ENCODE measurements at places on chromosomes 4 and X. TPM values are rescaled to one million over a fixed set of nuclear protein-coding genes. Genes with fewer than 3 reads are reported as not detected.

DNA sequence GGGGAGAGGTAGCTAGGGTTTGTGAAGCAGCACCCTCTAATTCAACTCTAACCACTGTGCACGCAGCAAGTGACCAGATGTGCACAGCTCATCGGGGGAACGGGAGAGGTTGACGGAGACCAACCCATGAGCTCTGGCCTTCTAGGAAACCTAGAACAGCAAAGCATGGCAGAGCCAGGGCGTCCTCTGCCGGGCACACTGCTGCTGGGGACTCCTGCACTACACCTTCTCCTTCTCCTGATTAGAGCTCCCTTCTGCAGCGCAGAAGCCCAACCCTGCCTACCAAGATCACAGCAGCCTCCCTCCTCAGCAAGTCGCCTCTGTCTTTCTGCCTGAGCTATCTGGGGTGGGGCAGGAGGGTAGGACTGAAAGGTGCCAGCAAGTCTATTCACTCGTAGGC lies 252.3 kb upstream of the PSAPL1 start:
- DNase-seq, result no peak

DNA sequence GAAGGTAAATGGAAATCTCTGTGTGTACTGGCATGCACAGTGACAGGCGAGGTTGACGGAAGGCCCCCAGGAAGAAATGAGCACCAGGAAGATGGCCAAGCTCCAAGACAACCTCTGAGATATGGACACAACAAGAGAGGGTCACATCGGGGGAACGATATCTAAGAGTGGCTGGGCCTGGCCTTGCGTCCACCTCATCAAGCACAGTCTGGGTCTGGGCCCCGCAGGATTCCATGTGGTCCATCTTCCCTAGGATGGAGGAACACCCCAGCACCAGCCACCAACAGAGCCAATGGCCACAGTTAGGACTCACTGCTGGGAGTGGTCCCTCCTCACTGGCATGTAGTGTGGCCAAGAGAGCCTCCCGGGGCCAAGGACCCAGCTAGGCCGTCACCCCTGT lies 272.6 kb upstream of the AGTR2 start:
- DNase-seq, result no peak

DNA sequence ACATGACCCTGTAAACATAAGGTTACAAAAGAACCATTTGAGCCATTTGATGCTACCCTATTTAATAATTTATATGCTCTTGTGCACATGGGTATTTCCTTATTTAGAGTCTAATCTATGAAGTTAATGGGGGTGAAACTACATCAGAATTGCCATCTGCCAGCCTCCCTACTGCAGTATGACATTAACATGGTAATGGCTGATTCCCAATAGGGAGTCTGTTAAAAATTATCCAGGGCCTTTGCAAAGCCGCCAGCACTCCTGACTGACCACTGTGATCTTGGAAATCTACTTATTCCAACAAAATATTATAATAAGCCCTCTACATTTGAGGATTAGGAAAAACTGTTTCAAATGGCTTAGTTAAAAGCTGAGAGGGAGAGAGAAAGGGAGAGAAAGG lies 153.7 kb downstream of the CLCN4 start:
- DNase-seq, result no peak

DNA sequence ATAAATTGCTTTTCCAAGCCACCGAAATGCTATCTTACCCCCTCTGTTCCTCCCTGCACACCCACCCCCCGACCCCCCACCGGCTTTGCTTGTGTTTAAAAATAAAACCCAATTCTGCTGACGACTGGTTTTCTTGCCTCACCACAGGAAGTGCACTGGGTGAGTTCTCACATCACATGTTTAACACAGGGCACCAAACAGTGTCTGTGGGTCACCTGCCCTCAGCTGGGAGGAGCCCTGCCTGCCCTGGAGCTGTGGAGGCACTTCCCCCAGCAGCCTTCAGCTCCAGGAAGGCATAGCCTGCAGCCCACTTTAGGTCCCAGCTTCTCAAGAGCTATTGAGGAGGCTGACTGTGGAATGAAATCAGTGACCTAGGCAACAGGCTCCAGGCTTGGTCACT lies 8.8 kb downstream of the TMEM255A start:
- DNase-seq, result peak; percentile 54

- DNase-seq, result no peak
These were observed 2078.4 kb upstream of the TENM3 start for GRCh38 chr4:180164799-180165198.

- DNase-seq, result no peak
These were observed 54.5 kb upstream of the EXOC1L start for GRCh38 chr4:55765070-55765469.

DNA sequence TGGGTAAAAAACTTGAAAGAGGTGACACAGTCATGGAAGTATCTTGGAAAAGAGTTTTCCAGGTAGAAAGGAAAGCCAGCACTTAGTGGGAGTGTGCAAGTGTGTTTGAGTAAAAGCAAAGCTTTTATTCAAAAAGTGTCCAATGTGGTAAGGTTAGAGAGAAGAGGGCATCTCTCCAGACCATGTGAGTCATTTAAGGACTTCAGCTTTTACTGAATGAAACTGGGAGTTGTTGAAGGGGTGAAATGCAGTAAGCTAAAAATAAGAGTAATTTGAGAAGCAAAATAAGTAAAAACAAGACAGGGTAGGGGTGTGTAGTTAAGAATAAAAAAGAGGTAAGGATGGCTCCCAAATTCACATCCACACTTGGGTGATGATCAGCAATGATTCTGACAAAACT lies 238.9 kb downstream of the SLC7A11 start:
- no peak for DNase-seq

DNA sequence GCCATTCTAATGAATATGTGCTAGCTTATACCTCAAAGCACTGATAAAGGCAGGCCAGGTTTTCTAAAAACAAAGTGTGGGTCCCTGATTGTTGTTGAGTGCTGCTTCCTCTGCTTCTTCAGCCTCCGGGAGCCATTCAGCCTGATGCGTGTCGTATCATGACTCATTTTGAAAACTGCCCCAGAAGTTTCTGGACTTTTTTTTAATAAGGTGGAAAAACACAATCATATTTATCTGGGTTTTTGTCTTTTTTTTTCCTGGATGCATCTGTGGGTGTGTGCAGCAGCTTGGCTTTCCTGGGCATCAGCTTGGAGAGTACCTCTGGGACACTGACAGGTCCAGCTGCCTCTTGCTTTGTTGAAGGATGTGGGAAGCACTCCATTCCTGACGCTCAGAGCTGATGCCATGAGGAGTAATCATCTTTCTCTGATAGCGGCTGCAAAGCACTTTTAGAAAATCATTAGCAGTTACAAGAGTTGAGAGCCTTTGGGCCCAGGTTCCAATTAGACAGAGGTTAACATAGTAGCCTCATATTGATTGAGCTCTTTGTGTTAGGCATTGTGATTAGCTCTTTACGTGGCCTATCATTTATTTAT lies 66.9 kb downstream of the PARM1 start:
- DNase-seq, result no peak

GRCh38 chrX:71996826-71997225 lies 86.2 kb downstream of the NHSL2 start:
- DNase-seq, result no peak

- DNase-seq, result no peak
These were observed 233.1 kb upstream of the RPS6KA3 start for GRCh38 chrX:20499763-20500162.

GRCh38 chr4:33088713-33089112 lies 2368.5 kb downstream of the PCDH7 start:
- no peak for DNase-seq

DNA sequence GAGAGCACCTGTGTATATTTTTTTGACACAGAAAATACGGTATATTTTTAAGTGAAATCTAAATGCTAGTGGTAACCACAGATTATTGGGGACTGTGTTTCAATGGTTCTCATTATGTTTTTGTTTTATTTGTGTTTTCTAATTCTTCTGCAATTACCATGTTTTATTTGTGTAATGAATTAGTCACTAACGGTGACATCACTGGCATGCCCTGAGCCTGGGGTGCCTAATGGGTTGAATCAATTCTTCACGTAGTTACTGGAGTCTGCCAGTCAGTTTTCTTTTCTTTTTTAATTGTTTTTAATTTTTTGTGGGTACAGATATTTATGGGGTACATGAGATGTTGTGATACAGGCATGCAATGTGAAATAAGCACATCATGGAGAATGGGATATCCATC lies 168.8 kb downstream of the RELL1 start:
- no peak for DNase-seq

DNA sequence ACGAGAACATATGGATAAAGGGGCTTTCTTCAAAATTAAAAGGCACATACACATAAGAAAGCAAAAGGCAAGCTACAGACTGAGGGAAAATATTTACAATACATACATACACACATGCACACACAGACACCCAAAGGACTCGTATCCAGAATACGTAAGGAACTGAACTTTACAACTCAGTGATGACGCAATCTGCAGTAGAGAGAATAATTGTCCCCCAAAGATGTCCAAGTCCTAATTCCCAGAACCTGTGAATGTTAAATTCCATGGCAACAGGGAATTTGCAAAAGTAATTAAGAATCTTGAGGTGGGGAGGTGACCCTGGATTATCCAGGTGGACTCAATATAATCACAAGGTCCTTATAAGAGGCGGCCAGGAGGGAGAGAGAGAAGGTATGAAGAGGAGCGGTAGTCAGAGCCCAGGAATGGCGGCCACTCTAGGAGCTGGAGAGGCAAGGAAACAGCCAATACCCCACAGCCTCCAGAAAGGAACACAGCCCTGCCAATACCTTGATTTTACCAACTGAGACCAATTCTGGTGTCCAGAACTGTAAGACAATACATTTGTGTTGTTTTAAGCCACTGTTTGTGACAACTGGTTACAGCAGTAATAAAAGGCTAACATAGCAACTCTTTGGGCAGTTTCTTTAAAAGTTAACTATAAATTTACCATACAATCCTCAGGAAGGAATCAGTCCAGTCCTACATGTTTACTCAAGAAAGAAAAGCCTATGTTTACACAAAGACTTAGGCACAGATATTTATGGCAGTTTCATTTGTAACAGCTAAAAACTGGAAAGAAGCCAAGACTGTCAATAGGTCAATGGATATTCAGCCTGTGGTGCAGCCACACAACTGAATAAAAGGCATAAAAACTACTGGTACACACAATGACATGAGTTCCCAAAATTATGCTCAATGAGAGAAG lies 27.3 kb upstream of the STS start:
- no peak for DNase-seq

- DNase-seq, result no peak
These were observed 28.9 kb upstream of the RPS6KA6 start for GRCh38 chrX:84216881-84217280.

- no peak for DNase-seq
These were observed 688.6 kb downstream of the SH3BGRL start for GRCh38 chrX:81890521-81890920.

DNA sequence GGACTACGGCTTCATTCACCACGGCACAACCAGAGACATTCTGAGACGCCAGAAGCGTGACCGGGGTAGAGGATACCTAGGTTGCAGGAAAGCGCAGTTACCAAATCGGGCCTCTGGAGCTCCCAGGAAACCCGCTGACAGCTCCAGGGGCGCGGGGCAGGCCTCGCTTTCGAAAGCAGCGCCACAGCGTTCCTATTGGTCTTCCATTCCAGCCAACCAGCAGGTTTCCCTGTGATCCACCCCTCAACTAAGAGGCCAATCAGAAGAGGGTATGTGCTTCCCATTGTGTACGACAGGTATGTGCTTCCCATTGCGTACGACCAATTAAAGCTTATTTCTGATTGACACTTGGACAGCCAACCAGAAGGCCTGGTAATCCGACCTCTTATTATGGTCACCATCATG lies 14.9 kb downstream of the SNX12 start:
- peak; percentile 22 for DNase-seq

- no peak for DNase-seq
These were observed 15.3 kb upstream of the PDGFRA start for GRCh38 chr4:54213761-54214160.

DNA sequence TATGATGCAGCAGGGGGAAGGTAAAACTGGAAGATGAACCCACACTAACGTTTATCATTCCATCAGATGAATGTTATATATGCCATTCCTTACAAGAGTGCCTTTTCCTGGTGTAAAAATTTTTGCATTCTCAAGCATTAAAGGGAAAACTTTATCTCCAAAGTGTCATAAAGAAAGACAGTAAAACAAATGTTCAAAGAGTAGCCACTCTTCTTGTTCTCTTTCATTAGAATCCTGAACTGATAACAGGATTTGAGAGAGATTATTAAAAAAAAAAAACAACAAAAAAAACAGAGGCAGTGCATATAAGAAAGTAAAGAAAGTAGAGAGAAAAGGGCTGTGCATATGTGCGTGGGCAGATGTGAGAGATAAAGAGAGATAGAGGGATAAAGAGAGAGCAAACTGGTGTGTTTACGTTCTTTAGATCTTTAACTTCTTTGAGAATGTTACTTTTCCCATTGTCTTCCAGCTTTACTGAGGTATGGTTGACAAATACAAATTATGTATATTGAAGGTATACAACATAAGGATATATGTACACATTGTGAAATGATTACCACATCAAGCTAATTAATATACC lies 275.4 kb downstream of the HS3ST1 start:
- DNase-seq, result no peak

- no peak for DNase-seq
These were observed 14.6 kb upstream of the CLTRN start for GRCh38 chrX:15679246-15679645.

- DNase-seq, result no peak
These were observed 39.4 kb upstream of the PPARGC1A start for GRCh38 chr4:23929248-23929647.

- DNase-seq, result no peak
These were observed 93.0 kb downstream of the TSPAN7 start for GRCh38 chrX:38654302-38654701.

DNA sequence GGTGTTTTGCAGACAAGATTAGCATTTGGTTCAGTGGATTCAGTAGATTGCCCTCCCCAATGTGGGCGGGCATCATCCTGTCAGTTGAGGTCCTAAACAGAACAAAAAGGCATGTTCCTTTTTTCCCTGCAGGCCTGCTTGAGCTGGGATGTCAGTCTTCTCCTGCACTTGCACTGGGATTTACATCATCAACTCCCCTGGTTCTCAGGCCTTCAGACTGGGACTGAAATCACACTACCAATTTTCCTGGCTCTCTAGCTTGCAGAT lies 278.9 kb upstream of the FTHL17 start:
- no peak for DNase-seq

Gene PCDH10
- total RNA-seq, result not detected

Gene HSFX3
- not detected for total RNA-seq

Gene IQCM
- total RNA-seq, result not detected

Gene TMEM150C
- total RNA-seq, result not detected

Gene INTU
- not detected for total RNA-seq

Gene OR13H1
- not detected for total RNA-seq

Gene MBNL3
- total RNA-seq, result 33.7 TPM

Measured in activated CD4-positive, alpha-beta T cell treated with anti-CD3 and anti-CD28 coated beads, Interleukin-2, amount 10 ng/mL, durations not matched to agents 7 days and 5 days (primary cell).